PC-3 (cell line): ENCODE measurements at places on chromosomes 3 and 15. TPM values are rescaled to one million over a fixed set of nuclear protein-coding genes. Genes with fewer than 3 reads are reported as not detected.
A peak's percentile ranks its signal among the peaks of the same experiment; 100 is the strongest.

DNA sequence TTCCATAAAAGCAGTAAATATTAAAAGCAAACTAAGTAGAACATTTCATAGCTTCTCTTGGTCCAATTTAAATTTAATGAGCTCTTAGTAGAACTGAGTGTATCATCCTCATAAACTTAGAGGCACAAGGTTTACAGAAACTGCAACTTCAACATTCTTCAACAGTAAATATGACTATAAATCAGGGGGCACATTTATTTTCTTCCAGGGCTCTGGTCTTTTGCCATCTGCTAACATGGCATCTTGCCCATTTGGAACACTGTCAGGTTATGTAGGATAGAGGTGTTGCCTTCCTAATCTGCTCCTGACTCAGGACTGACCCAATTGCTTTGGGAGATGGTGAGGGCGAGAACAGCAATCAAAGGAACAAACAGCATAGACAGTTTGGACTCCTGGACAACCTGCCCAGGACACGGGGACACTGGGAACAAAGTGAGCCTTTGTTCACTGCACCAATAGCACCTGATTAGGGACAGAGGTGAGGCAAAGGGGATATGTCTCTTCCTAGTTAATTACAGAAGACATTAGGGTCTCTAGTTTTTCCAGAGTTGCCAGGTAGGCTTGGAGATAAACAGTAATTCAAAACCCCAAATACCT is 610.2 kb upstream of the ROBO2 start:
- DNase-seq, result no peak

GRCh38 chr3:40191850-40192448 is 117.6 kb upstream of the EIF1B start:
- DNase-seq, result peak; percentile 78

GRCh38 chr3:179083977-179084376 is 12.4 kb upstream of the ZMAT3 start:
- DNase-seq, result no peak

DNA sequence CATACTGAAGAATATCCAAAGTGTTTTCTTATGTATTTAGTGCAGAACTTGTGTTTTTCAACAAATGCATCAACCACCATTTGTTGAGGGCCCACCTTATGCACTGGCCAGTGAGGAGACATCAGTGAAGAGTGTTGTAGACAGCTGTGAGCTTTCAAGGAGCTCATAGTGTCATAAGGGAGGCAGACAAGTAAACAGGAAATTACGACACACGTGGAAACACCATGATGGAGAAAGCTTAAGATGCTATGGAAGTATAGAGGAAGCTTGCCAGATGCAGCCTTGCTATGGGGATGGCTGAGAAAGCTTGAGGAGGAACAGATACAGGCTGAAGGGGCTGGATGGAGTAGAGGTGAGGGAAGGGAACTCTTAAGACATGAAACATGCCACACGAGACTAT is 50.8 kb upstream of the PSMD6 start:
- DNase-seq, result no peak

Gene CLDN18
- total RNA-seq, result not detected in 2 replicates

Gene CHRM5
- 0.04 TPM in 1 of 2 replicates, not detected in the other for total RNA-seq

Gene RTP4
- total RNA-seq, result 0.11 TPM in 1 of 2 replicates, not detected in the other
